DMS 273 treated with DMSO at 0.1 percent for 48 hours (cell line): ENCODE measurements at places on chromosomes 1 and 21.
A peak's percentile ranks its signal among the peaks of the same experiment; 100 is the strongest.

- no peak for DNase-seq
Measured at GRCh38 chr1:212040629-212041412, 5.3 kb downstream of the DTL start.

DNA sequence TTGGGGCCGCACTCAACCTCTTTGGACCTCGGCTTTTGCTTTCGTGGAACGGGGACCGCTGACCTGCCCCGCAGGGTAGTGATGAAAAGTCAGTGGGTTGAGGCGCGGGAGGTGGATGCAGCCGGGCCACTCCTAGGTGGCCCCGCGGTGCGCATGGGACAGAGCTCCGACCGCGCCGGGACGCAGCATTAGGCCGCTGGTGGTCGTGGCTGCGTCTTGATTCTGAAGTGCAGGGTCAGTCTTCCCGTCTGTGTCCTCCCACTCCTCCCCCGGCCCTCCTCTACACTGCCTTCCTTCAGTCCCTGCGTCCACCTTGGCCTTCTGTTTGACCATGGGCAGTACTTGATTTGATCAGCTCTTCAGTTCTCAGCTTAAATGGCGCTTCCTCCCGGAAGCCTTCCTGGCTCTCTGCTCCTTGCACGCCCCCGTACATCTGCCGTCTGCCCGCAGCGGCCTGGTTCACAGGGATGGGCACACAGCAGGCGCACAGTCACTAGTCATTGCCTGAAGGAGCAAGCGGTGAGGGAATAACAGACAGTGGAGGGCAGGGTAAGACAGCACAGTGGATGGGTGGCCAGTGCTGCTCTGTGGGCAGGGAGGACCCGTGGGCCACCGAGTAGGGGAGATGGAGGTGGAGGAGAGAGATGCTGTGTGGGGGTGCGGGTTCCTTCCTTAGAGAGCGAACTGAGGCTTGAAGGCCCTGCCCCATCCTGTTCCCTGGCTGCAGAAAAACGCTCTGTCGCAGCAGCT is 633 bp downstream of the THEMIS2 start:
- peak; percentile 18 for DNase-seq

GRCh38 chr1:151972542-151973248 is 21.0 kb downstream of the S100A10 start:
- peak; percentile 31 for DNase-seq

GRCh38 chr21:14675774-14676530 is 129.8 kb upstream of the SAMSN1 start:
- DNase-seq, result no peak

GRCh38 chr1:236377832-236378535 is 16.1 kb upstream of the EDARADD start:
- no peak for DNase-seq

DNA sequence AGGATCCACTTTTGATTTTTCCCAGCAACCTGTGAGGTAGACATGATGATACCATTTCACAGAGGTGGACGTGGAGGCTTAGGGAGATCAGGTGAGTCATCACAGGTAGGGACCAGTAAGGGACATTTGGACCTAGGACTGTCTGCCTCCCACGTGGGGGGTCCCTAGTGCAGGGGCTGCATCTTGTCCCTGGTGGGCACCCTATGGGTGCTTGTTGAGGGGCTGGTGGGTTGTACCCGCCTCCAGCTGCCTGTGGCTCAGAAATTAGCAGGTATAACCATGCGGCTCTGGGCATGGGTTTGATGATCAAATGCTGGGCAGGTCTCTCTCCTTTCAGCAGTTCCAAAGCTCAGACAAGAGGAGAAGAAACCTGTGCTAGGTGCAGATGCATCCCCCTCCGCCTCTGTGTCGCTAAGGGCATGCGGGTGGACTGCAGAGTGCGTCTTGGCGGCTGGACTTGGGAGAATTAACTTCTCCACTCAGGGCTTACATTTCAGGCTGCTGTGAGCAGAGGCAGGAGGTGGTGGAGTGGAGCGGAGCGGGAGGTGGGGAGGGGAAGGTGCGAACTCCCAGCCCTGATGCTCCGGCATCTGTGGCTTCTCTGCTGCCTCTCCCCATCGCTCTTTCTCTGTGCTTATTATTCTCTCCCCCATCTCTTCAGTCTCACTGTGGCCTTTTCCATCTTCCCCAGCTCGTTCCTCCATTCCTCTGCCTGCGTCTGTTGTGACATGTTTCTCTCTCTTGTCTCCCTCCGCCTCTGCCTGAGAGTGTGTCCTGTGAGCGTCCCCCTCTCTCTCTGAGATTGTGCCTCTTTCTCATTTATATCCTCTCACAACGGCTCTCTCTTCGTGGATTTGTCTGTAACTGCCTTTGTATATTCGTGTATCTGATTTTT is 146.8 kb downstream of the PTPRU start:
- no peak for DNase-seq

DNA sequence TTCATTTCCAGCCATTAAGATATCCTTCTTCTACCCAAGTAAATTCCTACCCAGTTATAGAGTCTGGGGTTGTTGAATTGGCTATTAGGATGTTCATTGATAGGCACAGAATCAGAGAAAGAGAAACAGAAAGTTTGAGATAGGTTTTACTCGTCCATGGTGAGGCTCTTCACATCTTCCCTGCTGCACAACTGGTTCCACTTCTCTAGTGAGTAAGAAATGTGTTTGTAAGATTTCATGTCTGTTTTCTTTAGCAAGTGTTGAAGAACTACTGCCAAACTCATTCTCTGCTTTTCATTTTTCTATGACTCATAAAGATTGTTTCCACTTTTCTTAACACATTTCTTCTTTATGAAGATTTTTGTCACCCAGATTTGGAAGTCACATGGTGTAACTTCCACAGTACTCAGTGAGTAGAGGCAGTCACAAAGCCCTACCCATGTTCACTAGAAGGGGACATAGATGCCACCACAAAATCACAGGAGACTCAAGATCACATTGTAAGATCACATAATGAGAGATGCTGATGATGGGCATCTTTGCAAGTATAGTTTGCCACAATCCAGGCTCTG is 152.3 kb downstream of the SNX7 start:
- DNase-seq, result no peak

DNA sequence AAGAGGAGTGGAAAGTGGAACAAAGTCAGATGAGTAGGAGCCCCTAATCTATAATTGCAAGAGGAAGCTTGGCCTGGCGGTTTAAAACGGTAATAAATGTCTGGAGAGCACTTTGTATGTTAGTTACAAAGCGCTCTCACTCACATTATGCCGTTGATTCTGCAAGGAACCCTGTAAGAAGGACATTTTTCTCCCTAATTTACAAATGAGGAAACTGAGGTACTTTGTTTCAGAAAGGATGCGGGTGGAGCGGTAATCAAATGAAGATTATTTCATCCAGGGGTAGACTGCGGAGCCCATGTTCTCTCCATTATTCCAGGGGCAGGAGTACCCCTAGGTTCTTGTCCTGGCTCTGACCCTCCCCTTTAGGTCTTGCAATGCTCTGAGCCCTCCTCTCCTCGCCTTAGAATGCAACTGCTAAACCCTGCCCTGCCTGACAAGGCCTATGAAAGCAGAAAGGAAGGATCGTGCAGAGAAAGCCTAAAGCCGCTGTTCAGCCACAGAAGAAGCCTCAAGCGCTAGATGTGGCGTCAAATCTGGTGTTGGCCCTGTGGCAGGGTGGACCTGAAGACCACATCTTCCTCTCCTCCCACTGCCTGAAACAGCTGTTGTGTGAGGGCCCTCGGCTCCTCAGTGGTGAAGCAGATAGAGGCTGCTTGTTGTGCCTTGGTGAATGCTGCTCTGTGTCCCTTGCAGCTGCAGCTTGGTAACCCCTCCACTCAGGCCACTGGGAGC is 588 bp upstream of the PACC1 start:
- no peak for DNase-seq

GRCh38 chr1:42333662-42334239 is 1.3 kb downstream of the FOXJ3 start:
- no peak for DNase-seq

- DNase-seq, result no peak
Measured at GRCh38 chr1:41291195-41291594, 49.1 kb upstream of the SCMH1 start.

GRCh38 chr1:30900931-30901560 is 7.5 kb downstream of the SDC3 start:
- no peak for DNase-seq

DNA sequence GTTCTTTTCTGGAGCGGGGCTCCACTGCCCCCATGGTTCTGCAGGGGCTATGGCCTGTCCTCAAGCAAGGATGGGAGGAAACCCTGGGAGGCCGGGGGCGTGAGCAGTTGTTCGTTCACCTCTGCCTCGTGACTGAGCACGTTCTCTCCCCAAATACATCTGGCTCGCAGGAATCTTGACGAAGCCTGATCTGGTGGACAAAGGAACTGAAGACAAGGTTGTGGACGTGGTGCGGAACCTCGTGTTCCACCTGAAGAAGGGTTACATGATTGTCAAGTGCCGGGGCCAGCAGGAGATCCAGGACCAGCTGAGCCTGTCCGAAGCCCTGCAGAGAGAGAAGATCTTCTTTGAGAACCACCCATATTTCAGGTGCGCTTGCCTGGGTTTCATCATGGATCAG is 15.5 kb downstream of the MX1 start:
- DNase-seq, result no peak

GRCh38 chr1:234924450-234925355 is 203.9 kb downstream of the TOMM20 start:
- no peak for DNase-seq

DNA sequence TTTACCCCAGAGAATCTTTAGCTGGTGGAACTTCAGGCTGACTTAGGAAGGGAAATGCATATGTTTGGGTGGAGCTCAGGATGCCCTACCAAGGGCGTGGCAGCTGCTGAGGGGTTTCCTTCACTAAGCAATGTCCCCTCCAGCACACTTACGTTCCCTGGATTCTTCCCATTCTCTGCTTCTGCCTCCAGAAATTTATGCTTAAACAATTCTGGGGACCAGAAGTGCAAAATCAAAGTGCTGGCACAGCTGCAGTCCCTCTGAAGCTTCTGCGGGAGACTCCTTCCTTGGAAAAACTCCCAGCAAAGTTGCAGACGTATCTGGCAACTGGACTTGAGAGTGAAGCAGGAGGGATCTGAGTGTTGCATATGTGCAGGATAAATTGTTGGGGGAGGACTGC is 402.8 kb downstream of the PCP4 start:
- no peak for DNase-seq

GRCh38 chr1:206744683-206745082 is 25.9 kb upstream of the IL19 start:
- DNase-seq, result no peak

DNA sequence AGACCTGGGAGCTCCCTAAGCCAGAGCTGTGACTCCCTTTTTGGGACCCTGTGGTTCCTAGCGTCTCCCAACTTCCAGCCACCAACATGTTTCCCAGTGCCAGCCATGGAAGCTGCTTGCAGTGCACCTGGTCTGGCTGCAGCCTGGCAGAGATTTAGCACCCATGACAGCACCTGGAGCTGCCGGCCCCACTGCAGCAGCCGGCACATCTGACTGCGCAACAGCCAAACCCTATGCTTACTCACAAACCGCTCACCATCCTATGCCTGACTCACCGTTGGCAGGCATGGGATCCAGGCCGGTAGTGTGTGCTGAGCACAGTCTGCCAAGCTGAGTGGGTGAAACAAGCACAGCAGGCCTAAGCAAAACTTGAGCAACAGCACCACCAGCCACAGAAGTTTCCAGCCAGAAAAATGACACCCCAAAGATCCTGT is 435.9 kb upstream of the PRMT6 start:
- DNase-seq, result no peak

DNA sequence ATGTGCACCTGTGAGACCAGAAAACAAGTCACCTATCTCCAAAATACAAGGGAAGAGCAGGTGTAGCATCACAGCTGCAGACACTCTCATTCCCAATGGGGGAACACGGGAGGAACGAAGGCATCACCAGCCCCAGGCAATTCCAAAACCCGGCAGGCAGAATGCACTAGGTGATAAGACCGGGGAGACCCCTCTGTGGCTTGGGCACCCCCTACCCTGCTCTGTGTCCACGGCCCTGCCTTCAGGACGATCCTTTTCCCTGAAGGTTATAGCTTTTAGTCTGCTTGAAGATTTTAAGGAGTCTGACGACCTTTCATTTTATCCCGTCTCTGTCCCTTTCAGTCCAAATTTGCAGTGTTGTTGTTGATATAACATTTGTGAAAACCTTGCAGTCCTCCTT is 19.2 kb downstream of the TRPM2 start:
- no peak for DNase-seq

DNA sequence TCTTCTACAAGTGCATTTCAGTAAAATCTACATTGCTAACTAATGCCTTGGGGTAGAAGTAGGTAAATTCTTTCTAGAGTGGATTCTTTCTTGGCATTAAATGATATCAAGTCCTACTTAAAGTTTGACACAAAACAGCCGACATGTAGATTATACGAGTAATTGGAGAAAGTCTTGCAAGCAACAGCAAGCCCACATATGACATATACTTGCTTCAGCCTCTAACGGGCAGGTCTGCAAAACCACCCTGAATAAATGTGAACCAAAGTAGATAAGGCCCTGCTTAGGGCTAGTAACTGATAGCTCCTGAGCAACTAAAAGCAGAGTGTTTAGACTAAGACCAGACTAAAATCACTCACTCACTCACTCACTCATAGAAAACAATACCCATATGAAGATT is 203.2 kb downstream of the LTN1 start:
- no peak for DNase-seq

GRCh38 chr1:31497601-31498000 is 78.7 kb upstream of the TINAGL1 start:
- no peak for DNase-seq

DNA sequence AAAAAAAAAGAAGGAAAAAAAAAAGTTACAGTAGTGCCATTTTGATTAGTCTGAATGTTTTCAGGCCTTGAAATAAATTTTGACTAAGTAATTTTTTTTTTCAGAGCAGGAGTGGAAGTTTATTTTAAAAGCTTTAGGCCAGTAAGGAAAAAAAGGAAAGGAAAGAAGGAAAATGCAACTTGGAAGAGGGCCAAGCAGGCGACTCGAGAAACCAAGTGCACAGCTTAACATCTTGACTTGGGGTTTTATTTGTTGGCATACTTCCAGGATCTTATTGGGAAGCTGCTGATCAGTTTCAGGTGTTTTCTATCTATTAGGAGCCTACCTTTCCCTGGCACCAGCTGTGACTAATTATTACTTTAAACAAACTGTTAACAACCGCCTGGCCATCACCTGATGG is 41.7 kb downstream of the ATF3 start:
- no peak for DNase-seq

GRCh38 chr1:223538981-223539380 is 126.5 kb downstream of the CAPN8 start:
- DNase-seq, result peak; percentile 30

GRCh38 chr1:92944901-92945747 is 16.1 kb downstream of the DIPK1A start:
- DNase-seq, result no peak

- DNase-seq, result no peak
Measured at GRCh38 chr21:41121785-41122415, 46.1 kb upstream of the BACE2 start.

DNA sequence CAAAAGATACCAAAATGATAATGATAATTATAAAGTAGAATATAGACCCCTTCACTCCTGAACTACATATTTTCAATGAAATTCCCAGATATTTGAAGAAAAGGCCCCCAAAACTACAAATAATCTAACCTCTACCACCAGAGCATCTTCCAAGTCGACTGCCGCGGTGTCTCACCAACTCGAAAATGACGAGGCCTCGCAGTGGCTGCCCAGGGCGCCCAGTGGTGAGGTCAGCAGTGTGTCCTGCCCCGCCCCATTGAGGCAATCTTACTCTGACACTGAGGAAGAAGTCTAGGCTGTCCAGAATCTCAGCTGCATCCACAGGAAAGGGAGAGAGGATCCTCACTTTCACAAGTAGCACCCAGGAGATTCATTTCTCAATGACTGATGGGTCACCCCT is 5.2 kb downstream of the DUSP10 start:
- no peak for DNase-seq

GRCh38 chr1:162736633-162737067 is 53.9 kb upstream of the HSD17B7 start:
- DNase-seq, result no peak
